Stimulated activated naive CD4-positive, alpha-beta T cell treated with Interleukin-2 at 50 U/mL for 16 hours (primary cell): ENCODE measurements at places on chromosomes 16 and 17.

DNA sequence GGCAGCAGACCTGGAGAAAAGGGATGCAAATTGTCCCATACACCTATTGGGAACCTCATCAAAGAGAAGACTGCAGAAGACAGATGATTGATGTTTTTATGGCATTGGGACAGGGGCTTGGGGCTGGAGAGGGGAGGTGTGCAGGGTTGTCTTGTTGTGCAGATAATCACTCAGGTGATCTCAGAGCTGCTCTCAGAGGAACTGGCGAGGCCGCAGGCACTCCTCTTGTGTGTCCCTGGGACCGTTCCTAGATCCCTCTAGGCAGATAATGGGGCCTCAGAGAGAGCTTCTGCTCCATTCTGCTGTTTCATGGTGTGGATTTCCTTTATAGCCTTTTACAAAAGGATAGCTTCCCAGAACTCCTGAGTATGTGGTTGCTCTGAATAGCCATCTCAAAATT, 1.6 kb downstream of the RNF213 start:
- no peak for DNase-seq

DNA sequence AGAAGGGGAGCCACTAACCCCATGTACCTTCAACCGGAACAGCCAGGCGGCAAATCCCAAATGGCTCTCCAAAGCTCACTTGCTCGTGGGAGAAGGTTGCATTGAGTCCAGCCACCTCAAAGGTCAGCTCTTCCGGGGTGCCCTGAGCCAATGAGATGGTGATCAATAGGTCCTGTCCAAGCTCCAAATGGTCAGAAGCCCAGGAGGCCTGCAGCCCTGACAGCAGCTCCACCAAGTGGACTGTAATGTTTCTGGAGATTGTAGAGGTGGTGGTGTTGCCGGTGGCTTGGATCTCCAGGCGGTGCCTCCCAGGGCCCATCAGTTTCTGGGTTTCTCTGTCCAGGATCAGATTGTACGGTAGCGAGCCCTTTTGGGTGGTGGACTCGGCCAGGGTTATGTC, 39.9 kb upstream of the BCO1 start:
- no peak for DNase-seq

DNA sequence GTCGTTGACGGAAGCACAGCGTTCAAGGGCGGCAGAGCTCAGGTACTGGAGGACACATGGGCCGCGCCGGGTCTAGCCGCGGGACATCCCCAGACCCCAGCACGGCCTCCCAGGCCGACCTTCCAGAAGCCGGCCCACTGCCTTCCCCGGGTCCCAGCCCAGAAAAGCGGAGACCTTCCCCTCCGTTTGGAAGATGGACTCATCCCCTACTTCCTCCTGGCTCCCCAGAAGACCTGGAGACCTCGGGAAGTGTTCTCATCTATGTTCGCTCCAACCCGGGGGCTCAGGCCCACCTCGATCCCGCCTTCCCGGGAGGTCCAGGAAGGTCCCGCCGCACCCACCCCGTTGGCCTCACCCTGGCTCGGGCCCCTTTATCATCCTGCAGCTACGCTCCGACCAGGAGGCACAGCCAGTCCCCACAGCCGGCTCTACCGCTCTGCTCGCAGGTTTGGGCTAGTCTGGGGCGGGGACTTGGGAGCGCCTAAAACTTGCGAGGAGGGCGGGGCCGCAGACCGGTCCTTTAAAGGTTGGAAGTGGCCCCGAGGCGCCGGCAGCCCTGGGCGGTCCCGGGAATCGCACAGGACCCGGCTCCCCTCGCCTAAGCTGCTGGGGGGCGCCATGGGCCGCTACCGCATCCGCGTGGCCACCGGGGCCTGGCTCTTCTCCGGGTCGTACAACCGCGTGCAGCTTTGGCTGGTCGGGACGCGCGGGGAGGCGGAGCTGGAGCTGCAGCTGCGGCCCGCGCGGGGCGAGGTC, at the start of gene ALOX12:
ALOX12 (plus strand) TSS at position 550 of the 756 bp plus-strand sequence; CDS start at position 619, 69 bp downstream.
- DNase-seq, result no peak

DNA sequence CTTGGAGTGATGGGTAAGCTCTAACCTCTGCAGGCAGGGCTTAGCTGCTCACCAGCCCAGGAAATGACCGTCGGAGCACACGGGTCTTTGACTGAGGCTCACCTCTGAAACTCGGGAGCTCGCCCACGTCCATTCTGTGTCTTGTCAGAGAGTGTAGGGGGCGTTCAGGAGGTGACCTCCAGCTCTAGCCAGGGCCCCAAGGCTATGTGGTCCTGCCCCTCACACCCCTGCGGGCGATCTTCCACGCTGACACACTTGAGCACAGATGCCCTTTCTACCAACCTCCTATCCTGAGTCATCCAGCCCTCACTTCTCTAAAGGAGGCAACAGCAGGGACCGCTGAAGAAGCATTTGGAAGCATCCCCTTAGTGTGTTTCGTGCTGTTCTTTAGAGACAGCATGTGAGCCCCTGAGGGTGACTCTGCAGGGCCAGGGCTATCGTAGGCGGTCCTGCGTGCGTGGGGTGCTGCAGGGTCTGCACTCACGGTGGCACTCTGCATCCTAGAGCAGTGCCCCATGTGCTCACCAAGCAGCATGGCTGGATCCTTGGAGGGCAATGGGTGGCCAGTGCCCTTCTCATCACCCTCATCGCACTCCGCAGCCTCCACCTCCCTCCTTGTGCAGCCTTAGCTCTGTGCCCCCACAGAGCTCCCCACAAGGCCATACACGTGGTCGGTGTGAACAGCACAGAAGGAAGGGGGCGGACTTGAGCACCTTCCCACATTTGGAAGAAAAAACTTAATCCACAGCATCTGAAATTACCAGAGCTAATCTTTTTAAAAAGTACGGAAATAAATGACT, 33.8 kb downstream of the SLC47A1 start:
- no peak for DNase-seq

DNA sequence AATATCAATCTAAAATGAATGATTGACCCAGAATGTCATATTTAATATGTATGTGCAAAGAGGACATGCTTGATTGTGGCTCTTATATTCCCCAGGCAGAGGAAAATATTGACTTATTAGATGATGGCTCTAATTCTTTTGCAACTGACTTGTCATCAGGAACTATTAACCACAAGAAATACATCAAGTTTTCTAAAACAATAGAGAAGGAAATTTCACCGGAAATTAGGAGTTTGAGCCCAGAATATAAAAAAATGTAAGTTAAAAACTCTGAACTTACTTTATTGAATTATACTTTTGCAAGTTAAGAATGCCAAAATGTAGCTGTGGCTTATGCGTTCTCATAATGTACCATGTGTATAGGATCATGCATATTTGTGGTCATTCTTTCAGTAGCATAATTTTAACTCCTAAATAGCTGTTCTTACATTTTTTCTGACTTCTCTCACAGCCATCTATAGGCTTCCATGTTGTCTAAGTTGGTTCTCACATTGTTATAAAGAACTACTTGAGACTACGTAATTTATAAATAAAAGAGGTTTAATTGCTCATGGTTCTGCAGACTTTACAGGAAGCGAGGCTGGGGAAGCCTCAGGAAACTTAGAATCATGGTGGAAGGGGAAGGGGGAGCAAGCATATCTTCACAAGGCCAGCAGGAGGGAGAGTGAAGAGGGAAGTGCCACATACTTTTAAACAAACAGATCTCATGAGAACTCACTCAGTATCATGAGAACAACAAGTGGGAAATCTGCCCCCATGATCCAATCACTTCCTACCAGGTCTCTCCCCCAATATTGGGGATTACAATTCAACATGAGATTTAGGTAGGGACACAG, 11.6 kb downstream of the EFCAB13 start:
- DNase-seq, result no peak

DNA sequence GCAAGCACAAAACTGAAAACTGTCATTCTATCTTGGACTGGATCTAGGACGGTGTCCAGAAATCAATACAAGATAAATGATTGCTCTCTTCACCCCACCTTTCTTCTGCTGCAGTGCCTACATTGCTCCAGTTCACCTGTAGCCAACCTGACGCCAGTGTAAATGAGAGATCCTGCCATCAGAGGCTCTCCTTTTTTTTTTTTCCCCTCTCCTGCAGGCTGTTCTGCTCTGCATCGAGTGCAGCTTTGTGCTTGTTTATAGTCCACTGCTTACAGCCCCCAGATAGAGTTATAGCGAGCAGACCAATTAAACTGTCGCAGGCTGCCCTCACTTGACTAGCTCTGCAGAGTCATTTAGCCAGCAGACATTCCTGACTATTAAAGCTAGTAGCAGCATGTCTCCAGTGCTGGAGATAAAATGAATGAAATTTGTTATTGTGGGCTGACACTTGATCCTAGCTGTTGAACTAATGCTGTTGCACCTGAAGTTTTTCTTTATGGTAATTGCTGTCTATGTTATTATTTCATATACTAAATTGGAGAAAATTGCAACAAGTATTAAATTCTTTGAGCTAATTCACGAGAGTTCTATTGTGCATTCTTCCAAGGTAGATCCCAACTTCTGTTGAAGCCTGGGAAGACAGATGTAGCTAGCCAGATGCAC, 257.1 kb downstream of the FTO start:
- DNase-seq, result no peak

- DNase-seq, result no peak
Observed at GRCh38 chr17:14015271-14015670, 54.0 kb upstream of the COX10 start.

DNA sequence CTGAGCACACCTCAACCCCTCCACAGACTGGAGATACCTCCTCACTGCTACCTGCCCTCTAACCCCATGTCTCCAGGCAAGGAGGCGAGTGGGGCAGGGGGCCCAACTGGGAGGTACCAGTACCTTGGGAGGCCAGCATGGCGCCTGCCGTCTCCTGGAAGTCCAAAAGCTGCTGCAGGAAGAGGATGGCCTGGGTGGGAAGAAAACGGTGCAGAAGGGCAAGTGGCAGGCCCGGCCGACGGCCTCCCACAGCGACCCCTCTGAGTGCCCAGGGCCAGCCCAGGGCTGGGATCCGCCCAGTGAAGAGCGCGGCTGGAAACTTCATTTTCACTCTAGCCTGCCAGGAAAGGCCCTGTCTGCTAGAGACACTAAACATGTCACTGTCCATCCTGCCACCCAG, 8.5 kb downstream of the ZACN start:
- no peak for DNase-seq

DNA sequence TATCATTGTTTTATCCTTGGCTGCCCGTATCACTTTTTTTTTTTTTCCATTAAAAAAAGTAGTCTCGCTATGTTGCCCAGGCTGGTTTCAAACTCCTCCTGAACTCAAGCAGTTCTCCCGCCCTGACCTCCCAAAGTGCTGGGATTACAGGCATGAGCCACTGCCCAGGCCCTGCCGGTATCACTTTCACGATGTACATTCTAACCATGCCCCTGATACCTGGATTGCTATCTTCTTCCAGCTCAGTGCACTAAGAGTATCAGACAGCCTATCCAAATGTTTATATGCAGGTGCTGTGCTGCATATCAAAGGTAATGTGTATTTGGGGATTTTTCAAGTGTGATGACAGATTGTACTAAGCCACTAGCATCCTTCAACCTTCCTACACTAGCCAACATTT, 14.2 kb downstream of the MOSMO start:
- DNase-seq, result no peak

DNA sequence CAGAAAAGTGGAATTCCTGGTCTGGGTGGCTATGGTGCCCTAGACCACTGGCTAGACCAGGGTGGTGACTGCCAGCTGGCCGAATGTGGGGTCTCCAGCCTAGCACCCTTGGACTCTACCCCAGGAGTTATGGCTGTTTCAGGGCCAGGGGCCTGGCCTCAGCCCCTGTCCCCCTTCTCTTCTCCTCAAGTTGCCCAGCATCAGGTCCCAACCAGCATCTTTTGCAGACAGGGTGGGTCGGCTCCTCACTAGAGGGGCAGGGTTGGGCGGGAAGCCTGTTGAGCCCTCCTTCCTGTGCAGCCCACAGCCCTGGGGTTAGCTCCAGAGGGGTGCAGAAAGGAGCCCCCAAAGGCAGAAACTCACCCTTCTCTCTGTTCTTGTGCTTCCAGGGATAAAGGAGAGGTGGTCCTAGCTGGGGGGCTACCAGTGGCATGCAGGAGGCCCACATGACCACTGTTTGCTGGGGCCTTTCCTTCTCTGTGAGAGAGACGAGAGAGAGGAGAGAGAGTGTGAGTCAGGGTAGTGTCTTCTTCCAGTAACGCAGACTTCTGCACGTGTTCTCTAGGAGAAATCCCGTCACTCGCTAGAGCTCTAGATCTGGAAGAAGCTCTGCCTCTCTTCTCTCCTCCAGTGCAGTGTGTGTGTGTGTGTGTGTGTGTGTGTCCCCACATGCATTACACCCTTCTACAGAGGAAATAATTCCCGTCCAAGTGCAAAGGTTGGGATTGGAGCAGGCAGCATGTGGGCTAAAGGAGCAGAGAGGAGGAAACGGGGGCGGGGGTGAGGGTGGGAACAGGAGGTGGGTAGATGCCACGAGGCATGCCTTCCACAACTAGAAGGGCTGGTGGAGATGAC, 209.4 kb downstream of the SEC14L1 start:
- DNase-seq, result no peak

DNA sequence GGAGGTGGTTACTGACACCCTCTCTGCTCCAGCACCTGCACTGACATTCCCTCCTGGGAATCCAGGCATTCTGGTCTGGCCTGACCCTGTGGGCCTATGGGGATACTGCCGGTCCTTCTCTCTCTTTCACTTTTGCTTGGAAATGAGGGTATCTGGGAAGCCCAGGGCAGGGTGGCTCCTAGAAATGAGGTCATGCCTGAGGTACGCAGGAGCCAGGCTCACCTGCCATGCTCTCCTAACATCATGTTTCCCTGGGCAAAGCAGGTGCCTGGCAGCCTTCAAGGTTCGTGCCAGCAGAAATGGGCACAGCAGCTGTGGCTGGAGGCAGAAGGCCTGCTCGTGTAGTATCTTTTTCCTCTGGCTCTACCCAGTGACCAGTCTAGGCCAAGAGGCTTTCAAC, 3.3 kb downstream of the ITGA3 start:
- no peak for DNase-seq

GRCh38 chr17:63967953-63968352, 4.8 kb downstream of the SCN4A start:
- DNase-seq, result peak; percentile 30

DNA sequence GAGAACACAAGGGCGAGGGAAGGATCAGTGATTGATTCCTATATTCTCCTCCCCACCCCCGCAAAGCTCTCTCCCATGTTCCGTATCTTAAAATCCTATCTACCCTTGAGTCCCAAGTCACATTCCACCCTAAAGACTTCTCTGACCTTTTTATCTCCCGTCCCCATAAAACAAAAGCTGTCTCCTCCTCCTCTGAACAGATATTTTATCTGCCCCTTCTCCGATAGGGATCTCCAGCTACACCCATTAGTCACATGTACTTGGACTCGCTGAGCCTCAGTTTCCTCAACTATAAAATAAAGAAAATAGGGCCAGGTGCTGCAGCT, 12.8 kb downstream of the GGA2 start:
- DNase-seq, result no peak

GRCh38 chr16:66620429-66620795, 15.9 kb downstream of the CMTM3 start:
- no peak for DNase-seq

GRCh38 chr17:59505610-59506276, 59.7 kb upstream of the DHX40 start:
- DNase-seq, result no peak

DNA sequence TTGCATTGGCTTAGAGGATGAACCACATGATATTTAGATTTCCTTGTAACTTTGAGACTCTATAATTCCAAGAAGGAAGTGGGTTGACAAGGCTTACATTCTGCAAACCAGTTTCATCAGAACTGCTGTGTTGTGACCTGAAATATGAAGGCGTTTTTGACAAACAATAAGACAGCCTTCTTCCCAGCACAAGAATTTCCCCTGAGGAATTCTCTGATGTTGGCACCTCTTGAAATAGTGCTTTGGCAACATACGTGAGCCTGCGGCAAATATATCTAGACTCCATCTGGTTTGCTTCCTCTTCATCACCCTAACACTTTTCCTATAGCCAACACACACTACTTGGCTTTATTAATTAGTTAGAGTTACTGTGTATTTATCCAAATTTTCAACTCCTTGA, 585.5 kb upstream of the SOX9 start:
- no peak for DNase-seq
